ENCODE measurements at places on chromosomes 1 and 21.

GRCh38 chr1:47703156-47703825 is 265.4 kb downstream of the FOXD2 start:
- DNase-seq, result no peak

DNA sequence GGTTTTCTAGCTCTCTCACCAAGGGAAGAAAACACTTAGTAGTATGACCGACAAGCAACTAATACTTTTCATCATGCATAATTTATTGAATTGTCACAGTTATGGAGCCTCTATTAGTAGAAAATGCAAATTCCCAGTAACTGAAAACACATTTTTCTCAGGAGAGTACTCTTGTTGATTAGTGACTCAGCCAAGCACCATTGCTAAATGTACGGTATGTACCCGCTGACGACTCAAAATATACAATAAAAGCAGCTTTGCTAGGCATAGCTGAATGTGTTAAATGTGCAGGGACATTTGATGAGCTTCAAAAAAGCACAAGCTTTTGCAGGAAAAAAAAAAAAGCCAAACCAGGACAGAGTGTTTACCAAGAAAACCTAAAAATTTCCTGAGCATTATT is 63.9 kb downstream of the WDR64 start:
- DNase-seq, result no peak

GRCh38 chr1:186518822-186519381 is 58.0 kb upstream of the PDC start:
- DNase-seq, result no peak

- no peak for DNase-seq
Measured at GRCh38 chr1:184027826-184028695, 9.5 kb downstream of the COLGALT2 start.

- DNase-seq, result no peak
Measured at GRCh38 chr1:14182856-14183255, 415.6 kb upstream of the KAZN start.

DNA sequence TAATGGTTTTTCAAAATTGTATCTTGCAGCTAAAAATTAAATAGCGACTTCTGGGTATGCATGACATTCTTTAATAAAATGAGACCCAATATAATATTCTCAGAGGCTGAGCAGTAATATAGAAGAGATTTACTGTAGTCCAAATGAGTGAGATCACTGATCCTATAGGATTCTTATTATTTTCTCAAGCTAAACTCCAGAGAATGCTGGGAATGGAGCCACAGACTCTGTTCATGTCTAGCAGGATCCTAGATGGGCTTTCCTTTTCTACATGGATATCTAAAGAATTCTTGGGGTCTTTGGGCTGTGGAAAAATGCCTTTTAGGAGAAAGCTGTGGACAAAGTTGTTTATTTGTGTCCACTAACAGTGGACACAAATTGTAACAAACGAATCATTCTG is 150.7 kb upstream of the ZNF644 start:
- no peak for DNase-seq

GRCh38 chr1:96968983-96969382 is 247.4 kb downstream of the PTBP2 start:
- DNase-seq, result no peak

DNA sequence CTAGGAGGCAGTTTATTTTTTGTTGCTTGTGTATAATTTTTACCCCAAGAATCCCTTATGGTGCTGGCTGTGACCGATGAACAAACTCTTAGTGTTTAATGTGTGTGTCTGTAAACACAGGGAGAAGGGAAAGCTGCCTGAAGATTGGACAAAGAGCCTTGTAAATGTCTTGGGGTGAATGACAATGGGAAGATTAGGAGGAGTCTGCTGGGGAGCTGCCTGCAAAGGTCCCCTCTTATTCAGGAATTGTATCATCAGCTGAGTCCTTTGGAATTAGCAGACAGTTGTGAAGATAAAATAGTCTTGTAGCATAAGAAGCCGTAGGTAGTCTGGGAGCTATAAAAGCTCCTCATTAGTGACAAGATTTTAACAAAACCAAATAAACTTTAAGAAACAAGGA is 88.4 kb downstream of the RUNX1 start:
- no peak for DNase-seq

DNA sequence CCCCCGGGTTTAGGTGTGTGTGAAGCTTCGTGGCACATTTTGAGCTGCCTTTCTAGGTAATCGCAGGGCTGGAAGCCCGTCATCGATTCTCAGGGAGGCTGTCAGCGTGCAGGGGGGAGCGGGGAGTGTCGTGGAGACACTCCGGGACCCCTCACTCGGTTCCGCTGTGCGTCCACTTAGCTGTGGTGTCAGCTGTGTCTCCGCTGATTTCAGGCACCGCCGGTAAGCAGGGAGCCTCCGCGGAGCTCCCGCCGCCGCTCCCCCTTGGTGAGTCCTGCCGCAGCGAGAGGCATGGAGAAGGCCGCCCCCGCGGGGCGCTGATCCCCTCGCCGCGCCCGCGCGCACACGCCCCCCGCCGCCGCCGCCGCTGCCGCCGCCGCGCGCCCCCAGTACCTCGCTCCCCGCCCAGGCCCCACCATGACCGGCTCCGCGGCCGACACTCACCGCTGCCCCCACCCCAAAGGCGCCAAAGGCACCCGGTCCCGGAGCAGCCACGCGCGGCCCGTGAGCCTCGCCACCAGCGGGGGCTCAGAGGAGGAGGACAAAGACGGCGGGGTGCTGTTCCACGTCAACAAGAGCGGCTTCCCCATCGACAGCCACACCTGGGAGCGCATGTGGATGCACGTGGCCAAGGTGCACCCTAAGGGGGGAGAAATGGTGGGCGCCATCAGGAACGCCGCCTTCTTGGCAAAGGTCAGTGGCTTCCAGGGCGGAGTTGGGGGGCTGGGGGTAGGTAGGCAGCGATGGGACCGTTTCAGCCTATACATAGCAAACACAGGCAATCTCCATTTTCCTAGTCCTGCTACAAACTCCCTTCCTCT is 995 bp downstream of the VASH2 start:
- peak; percentile 41 for DNase-seq

DNA sequence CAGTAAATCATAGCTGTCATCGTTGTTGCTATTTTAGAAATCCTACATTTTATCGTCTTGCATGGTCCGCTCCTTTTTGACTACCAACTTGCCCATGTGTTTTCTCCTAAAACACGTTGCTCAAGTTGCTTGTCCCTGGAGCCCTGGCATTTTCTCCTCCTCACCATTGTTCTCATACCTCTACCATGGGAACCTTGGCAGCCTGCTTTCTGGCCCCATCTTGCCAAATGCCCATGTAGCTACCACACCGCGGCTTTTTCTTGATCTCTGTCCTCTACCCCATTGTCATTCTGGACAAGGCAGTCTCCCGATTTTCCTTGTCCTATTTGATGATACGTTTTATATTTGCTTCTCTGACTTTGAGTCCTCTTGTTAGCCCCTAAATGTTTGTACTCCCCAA is 50.2 kb downstream of the MRPS6 start:
- no peak for DNase-seq

DNA sequence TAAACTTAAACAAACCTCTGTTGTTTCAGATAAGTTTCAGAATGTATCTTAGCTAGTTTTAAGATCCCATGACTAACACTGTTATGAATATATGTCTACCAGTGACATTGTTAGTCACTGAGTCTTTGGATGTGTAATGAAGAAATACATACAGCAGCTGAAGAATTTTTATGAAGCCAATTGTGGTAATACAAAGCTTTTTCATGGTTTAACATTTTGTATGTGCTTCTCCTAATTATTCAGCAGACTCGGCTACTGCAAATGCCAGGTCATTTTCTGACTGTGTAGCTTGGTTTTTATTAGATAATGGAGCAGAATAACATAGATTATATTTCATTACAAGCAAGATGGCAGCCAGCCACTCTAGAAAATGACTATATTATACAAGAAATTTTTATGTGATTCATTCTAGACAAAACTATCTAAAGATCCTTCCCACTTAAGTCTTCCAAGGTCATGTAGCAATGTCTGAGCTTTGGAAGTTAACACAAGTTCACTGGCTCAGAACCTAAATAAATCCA is 147.8 kb downstream of the TNFSF18 start:
- DNase-seq, result no peak

GRCh38 chr1:109619576-109620400 is at the start of the genes AMPD2 and GNAT2:
TSS of gene AMPD2 (plus strand) at chr1:109619837. CDS start at chr1:109621176, 1,339 bp downstream.
TSS of gene GNAT2 (minus strand) at chr1:109619616. CDS start at chr1:109612870, 6,746 bp downstream.
- DNase-seq, result peak; percentile 94

GRCh38 chr1:111417755-111418154 is 9.8 kb downstream of the OVGP1 start:
- no peak for DNase-seq

DNA sequence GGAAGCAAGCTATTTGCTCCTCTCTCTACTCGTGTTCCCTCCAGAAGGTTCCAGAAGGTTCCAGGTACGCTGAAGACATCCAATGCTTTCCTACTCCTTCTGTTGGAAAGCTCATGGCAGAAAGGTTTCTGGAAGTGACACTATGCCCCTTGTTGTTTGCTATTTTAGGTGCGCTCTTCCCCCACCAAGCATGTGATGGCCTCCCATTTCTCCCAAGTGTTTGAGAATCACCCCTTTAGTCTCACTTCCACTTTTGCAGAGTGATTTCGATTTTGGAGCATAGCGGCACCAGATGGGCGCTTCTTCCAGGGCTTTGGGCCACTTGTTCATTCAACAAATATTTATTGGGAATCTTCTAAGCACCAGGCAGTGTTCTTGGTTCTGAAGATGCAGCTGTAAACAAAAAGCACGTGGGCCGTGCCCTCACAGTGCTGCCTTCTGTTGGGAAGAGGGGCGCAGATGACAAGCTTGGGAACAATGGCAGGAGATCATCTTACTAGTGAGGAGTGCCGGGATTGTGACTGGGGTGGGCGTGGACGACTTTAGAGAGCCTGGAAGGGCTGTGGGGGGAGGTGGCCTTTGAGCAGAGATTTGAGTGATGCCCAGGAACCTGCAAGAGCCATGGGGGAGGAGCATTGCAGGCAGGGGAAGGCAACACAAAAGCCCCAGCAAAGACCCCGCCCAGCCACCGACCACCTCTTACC is 43.0 kb upstream of the TARDBP start:
- DNase-seq, result no peak

GRCh38 chr1:54743416-54744226 is 20.7 kb downstream of the PARS2 start:
- peak; percentile 78 for DNase-seq
